ENCODE measurements at places on chromosomes 2 and 18.

DNA sequence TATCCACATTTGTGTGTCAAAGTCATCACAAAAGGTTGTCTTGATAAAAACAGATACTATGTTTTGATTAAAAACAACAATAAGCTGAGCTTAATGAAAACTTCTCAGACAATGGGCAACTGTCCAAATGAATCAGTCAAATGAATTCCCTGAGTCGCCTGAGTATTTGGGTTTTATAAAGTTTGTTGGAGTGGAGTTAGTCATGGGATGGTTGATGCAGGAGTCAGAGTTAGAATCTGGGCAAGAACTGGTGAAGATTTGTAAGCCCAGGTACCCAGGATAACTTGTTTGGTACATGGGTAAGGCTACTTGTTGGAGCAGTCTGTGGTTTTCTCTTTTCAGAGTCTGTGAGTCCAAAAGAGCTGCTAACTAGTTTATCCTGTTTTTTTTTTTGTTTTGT, 34.4 kb upstream of the RAPGEF4 start:
- DNase-seq, result peak; percentile 65

DNA sequence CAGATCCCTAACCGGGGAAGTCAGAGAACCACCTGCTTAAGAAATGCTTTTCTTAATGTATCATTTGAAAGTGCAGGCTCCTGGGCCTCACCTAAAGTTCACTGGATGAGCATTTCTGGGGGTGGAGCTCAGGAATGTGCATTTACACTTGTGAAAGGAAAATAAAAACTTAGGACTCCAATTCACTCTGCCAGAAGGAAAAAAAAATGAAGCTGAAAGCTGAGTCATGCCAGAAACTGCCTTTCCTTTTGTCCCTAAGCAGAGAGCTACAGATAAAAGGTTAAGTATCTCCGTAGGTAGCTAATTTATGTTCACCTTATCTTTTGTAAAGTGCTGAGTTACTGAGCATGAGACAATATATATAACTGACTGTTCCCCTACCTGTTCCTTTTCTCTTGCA, 229.5 kb upstream of the MEX3C start:
- no peak for DNase-seq

DNA sequence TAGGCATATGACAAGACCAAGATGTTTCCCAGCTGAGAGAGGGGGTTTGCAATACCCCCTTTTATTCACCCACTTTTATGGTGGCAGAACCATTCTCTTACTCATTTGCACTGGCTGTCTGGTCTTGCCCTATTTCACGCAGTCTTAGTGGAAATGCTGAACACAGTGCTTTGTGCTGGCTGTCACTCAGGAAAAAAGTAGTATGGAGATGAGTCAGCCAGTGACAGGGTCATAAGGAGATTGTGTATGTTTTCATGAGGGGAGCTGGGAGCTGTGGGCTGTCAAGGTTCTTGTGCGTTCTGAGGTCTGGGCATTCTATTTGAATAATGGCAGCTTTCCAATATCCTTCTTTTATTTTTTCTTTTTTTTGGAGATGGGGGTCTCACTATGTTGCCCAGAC, 10.9 kb upstream of the CNRIP1 start:
- no peak for DNase-seq

GRCh38 chr2:70519453-70519852, 34.2 kb downstream of the TGFA start:
- no peak for DNase-seq

DNA sequence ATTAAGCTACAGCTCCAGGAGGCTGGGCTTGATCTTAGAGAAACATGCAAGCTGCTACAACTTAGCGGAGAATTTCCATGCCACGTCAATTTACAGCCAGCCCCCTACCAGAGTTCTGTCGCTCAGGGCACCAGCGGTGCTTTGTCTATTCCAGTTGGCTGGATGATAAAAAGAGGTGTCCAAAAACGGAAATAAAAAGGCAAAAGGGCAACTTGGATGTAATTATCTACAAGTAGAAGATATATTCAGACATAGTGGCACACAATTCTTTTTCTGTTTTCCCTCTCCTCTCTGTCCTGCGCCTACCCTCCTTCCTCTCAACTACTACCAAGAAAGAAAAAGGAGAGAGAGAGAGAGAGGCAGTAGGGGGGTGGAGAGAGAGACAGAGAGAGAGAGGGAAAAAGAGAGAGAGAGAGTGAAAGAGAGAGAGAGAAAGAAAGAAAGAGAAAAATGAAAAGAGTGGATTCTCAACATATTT, 363 bp upstream of the RFTN2 start:
- peak; percentile 40 for DNase-seq

DNA sequence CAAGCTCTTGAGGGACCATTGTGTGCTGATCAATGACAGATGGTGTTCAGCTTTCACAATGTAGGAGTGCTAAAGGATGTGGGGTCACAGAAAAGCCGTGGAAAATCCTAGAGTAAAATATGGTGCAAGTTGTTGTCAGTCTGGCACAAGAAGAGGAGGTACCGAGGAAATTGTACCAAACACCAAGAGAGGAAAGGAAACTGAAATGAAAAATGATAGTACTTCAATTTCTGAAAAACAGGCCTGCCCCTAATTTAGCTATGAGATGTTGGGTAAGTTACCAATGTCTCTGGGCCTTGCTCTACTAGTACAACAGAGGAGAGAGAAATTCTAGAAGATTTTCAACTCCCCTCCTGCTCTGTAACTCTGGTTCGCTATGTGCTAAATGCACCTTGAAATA, 78.8 kb upstream of the PELI1 start:
- DNase-seq, result no peak

DNA sequence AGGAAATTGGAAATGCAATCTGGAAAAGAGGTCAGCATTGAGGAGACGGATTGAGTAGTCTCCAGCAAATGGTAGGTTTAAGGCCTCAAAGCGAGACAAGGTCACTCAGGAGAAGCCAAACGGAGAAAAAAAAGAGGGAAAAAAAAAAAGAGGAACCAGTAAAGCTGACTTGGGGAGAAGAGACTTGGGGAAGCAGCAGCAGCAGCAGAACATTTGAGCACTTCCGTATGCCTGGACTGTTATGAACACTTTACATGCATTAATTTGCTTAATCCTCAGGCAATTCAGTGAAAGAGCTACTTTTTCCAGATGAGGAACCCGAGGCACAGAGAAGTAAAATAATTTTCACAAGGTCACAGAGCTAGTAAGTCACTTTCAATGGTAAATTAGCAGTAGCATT, 81.3 kb downstream of the OSBPL6 start:
- DNase-seq, result no peak

- DNase-seq, result no peak
These were observed 60.7 kb downstream of the CXCR4 start for GRCh38 chr2:136057023-136057801.

DNA sequence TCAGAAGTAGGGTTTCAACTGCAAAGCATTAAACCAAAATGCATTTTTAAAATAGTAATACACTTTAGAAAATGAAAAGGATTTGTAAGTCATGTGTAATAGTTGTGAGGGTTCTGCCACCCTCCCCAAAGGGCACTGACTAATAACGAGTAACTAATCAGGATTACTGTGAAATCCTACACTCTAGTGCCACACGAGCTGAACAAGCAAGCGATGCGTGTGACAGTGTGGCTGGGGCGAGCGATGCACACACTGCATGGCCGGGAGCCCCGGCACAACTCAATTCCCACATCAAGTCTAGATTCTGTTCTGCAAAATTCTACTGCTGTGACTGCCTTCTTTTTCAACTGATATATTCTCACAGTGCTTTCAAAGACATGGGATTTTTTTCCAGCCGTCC, 156.4 kb downstream of the SEPTIN10 start:
- DNase-seq, result no peak

DNA sequence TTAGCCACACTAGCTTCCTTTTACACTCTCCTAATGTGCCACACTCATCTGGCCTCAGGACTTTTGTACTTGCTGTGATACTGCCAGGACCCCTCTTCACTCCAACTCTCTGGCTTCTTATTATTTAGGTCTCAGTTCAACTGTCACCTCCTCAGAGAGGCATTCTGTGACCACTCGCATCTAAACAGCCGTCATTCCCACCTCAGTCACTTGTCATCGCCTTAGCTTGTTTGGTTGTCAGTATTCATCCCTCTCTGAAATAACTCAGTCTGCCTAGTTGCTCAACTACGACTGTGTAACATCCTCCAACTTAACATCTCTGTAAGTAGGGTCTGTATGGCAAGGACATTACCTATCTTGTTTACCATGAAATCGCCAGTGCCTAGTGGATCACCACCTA, 27.2 kb downstream of the MGAT4A start:
- DNase-seq, result no peak

DNA sequence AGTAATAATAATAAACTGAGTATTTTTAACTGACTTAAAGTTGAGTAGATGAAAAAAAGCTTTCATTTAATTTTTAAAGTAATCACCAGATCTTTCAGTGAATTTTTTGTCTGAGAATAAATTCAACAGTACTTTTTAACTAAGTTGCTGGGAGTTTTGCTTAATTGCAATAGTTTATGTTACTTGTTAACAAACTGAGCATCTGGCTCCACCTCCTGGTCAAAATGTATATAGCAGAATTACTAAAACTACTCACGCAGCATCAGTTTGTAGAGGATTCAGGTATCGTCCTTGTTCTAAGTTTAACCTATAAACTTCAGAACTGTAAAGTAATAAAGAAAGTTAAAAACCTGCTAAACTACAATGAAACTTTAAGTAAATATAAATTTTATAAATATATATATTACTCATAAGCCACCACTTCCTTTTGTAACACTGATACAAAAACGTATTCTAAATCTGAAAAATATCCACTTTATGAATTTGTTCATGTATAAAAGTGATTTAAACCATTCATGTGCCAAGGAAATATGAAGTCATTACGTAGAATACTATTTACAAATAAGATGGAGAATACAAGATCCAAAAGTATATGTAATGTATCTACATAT, 21.3 kb downstream of the NOL10 start:
- DNase-seq, result peak; percentile 18

DNA sequence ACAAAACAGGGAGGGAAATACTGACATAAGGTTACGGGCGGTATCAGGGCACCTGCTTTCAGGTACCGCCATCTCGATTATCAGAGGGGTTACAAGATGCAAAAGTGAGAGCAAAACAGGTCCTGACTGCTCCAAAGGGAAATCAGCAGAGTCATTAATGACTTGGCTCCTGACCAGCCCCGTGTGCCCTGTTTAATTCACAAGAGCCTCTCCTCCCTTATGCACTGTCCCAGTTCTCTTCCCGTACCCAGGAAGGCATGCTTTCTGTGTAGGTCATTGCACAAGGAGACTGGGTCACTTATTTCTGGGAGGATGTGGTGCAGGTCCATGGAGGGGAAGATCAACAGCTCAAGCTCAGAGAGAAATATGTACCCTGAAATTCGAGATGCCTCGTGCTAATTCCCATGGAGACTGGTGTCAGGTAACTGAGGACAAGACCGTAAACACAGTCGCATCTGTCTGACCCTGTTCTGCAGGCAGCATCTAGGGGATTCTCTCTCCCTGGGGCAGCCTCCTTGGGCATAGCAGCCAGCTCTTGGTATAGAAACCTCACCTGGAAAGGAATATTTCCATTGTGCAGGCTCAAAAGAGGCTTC, 79.9 kb downstream of the HNRNPLL start:
- no peak for DNase-seq

- DNase-seq, result no peak
These were observed 122.6 kb downstream of the SMAD7 start for GRCh38 chr18:48828194-48828545.

GRCh38 chr18:48152549-48152948, 222.1 kb upstream of the SMAD2 start:
- DNase-seq, result peak; percentile 17

DNA sequence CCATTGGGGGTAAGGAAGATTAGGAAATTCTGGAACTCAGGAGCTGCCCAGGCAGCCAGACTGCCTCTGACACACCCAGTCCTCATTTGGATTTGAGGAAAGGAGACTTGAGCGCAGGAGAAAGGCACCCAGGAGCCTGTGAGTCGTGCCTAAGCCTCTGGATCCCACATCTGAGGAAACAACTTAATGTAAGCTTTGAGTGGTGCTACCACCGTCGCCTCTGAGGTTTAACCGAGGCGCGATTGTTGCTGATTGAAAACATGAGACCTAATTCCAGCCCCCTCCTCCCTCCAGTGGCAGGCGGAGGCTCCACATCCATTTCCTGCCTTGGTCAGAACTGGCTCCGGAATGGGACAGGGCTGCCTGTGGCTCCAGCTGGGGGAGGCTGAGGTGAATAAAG, 176.7 kb upstream of the PKDCC start:
- no peak for DNase-seq

GRCh38 chr18:74414953-74415515, 42.1 kb downstream of the DIPK1C start:
- DNase-seq, result no peak

All from AG09309 (cell line).